AG08396 (cell line): ENCODE measurements at places on chromosomes 11 and 22.

GRCh38 chr11:75219869-75220268, 20.7 kb upstream of the TPBGL start:
- no peak for DNase-seq

GRCh38 chr11:3946455-3947017, 91.1 kb downstream of the STIM1 start:
- no peak for DNase-seq

- peak; percentile 82 for DNase-seq
These were observed 428 bp downstream of the SCN3B start for GRCh38 chr11:123653827-123654565.

GRCh38 chr11:76596652-76597051, 73.9 kb downstream of the LRRC32 start:
- DNase-seq = no peak

DNA sequence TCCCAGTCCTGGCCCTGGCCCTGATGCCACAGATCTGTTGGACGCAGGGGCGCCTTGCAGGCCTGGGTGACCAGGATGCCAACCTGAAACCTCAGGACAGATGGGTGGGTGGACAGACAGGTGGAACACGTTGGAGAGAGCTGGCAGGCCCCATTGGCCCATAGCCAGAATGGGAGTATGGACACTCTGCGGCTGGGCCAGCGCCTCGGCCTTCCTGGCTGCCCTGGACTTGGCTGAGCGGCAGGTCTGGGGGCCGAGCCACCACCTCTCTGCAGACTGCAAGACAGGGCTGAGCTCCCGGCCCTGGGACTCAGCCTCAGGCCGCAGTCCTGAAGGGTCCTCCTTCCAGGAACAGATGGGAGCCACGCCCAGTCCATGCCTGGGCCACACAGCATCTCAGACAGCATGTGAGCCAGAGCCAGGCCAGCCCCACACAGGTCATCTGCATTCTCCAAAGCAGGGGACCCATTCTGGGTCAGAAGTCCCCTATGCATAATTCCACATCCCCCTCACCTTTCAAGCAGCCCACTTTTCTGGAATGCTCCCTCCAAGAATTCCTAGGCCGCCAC, 14.1 kb downstream of the WNT7B start:
- no peak for DNase-seq

GRCh38 chr11:45379162-45379863, 93.2 kb upstream of the SYT13 start:
- no peak for DNase-seq

GRCh38 chr11:39462506-39462905, 1996.9 kb downstream of the LRRC4C start:
- no peak for DNase-seq

GRCh38 chr22:26461188-26461810, 22.3 kb downstream of the HPS4 start:
- DNase-seq = peak; percentile 79

DNA sequence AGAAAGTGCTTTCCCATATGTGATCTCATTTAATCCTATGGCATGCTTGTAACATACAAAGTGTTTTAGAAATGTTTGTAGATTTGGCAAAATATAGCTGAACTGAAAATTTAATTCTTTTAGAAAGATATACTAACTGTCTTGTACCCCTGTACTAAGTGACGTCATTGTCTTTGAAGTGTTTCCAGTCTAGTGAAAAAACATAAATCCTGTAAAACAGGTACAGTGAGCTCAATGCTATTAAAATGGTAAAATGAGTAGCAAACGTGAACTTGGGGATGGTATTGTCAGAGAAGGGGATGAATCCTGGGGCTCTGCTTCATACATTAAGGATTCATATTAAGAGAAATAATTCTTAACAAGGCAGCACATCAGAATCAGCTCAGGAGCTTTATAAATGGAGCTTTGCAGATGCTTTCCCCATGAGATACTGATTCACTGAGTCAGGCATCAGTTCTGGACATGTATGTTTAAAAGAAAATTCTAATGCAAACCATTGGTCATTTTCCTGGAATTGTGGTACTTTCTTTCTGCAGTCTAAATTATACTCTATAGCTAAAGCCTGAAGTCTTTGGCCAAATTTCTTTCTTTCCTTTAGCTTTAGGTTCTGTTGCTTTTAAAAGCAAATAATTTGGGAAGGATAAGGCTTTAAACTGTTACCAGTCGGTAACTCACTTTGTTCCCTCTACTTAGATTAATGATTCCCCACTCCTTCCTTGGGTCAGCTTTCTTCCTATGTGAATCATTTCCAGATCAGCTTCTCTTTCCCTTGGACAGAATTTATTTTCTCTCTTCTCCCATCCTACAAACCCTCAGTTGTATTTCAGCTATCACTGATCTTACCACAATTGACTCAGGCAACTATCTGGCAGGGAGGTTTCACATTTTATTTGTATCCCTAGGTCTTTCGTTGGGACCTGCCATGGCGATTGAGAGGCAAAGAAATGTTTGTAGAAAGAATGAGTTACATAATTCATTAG, 57.5 kb upstream of the DDI1 start:
- DNase-seq = no peak

- DNase-seq = no peak
These were observed 43.0 kb upstream of the TOP3B start for GRCh38 chr22:22025320-22026156.

DNA sequence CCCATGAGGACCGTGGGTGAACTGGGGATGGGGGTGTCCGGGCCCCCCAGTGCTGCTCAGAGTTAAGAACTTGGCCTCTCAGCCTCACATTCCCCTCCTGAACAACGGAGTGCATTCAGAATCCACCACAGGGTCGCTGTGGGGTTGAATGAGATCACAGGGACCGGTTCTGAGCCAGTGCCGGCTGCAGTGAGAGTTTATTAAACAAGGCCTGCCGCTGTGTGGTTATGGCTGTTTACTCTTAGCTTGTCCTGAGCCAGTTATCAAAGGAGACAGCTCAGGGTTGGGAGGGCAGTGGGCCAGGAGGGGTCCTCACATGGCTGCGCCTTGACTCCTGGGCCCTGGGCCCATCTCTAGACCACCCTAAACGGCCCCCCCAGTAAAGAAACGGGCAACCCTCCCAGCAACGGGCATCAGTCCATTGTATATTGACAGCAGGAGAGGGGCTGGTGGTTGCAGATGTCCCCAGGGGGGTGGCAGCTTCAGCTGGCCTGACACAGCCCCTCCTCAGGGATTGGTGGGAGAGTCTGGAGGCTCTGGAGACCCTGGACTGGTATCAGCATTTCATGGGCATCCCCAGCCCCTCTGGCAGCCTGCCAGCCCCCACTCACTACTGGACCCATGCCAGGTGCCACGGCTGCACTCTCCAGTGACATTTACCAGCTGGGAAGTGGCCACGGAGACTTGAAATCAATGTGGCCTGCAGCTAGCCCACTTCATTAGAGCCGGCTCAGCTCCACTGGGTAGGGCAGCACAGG, 15.1 kb upstream of the CABP7 start:
- DNase-seq = peak; percentile 84

DNA sequence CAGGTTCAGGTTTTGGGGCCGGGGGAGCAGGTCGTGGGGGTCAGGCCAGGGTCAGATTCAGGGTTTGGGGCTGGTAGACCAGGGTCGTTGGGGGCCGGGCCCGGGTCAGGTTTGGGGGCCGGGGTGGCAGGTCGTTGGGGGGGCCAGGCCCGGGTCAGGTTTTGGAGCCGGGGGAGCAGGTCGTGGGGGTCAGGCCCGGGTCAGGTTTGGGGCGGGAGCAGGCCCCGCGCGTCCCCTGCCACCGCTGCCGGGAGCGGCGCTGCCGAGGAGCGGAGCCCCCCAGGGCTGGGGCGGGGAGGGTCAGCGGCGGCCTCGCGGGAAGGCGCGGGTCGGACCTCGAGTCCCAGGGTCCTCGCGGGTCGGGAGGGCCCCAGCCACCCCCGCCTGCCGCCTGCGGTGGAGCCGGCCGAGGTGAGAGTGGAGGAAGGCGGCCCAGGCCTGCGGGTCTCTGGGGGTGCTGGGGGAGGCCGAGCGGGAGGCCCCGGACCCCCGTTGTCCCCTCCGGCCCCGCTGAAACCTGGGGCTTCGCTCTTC, 535 bp downstream of the TRABD start:
- no peak for DNase-seq

DNA sequence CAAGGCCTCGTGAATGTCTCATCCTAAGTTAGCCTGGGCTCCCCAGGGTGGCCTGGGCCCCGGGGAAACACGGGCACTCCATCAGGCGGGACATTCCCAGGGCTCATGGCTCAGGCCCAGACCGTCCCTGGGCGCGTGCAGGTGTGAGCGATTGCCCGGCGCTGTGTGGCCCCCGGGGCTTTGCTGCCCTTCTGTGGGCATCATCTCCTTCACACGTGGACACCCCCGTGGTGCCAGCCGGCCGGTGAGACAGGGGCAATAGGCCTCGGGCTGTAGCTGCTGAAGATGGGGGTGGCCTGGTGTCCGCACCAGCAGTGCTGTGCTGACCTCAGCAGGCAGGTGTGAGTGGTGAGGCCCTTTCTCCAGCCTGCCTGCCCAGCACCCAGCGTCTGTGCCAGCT, 4.6 kb upstream of the SELENOO start:
- DNase-seq = no peak

DNA sequence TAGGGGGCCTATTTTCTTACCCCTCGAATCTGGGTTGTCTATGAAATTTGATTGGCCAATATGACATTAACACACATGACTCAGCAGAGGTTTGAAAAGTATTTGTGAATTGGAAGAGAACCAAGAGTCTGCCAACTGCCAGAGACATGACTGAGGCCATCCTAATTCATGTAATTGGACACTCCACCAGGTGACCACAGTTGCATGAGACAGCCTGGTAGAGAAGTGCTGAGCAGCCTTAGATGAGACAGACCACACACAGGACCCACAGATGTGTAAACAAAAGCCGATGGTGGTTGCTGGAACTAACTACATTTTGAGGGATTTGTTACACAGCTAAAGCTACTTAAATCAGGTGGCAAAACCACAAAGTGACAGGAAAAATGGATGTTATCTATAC, 855 bp upstream of the MS4A5 start:
- no peak for DNase-seq

GRCh38 chr22:39298241-39298987, 21.0 kb downstream of the RPL3 start:
- no peak for DNase-seq

GRCh38 chr11:6618117-6619003, 862 bp downstream of the TPP1 start:
- peak; percentile 85 for DNase-seq

DNA sequence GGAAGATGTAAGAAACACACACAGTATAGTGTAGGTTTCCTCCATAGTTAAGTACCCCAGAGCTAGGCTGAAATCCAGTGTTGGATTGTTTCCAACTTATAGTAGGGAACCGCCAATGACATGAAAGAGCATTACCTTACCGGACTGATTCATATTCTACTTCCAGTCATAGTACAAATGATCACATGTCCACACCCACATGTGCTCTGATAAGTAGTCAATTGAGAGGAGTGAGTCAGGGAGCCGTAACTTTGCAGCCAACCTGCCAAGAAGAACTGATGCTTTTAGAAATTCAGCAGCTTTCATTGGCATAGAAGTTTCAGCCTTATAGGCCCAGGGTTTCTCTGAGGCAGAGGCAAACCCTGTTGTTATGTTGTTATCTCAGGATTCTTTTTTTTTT, 240.6 kb downstream of the ETS1 start:
- no peak for DNase-seq

GRCh38 chr11:102012946-102013345, 34.3 kb upstream of the CFAP300 start:
- no peak for DNase-seq

GRCh38 chr11:62858201-62858600, 18.8 kb upstream of the WDR74 start:
- DNase-seq = no peak

- DNase-seq = no peak
These were observed 9.0 kb downstream of the INCENP start for GRCh38 chr11:62132689-62133293.

DNA sequence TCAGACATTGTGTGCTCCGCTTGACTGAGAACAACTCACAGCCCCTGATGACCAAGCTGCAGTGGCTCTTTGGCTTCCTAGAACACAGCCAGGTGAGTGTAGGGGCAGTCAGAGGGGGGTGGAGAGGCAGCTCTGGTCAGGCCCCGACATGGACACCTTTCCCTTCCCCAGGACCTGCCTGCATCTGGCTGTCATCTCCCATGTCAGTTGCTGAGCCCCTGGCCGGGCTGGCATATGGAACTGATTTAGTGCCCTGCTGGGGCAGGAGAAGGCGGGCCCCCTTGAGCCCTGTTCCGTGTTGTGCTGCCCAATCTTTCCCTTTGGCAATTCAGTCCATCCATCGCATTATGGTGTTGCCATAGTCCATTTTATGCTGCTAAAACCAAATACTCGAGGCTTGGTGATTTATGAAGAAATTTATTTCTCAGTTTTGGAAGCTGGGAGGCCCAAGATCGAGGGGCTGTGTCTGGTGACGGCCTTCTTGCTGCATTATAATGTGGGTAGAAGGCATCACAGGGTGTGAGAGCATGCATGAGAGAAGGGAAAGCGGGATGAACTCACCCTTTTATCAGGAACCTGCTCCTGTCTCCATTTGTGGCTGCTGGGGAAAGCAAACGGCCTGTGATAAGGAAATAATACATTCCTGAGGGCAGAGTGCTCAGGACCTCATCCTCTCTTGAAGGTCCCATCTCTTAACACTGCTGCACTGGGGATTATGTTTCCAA, 19.0 kb downstream of the USP35 start:
- no peak for DNase-seq

- DNase-seq = no peak
These were observed 263.0 kb upstream of the CADM1 start for GRCh38 chr11:115767047-115767802.

DNA sequence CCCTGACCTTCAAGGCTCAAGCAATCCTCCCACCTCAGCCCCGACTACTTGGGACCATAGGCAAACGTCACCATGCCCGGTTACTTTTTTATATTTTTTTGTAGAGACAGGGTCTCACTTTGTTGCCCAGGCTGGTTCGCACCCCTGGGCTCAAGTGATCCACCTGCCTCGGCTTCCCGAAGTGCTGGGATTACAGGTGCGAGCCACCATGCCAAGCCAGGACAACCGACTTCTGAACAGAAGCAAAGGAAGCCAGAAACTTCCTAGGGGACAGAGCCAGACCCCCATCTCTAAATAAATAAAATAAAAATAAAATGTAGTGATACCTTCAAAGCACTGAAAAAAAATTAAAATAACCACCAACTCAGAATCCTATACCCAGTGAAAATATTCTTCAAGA, 26.4 kb downstream of the C11orf58 start:
- no peak for DNase-seq

DNA sequence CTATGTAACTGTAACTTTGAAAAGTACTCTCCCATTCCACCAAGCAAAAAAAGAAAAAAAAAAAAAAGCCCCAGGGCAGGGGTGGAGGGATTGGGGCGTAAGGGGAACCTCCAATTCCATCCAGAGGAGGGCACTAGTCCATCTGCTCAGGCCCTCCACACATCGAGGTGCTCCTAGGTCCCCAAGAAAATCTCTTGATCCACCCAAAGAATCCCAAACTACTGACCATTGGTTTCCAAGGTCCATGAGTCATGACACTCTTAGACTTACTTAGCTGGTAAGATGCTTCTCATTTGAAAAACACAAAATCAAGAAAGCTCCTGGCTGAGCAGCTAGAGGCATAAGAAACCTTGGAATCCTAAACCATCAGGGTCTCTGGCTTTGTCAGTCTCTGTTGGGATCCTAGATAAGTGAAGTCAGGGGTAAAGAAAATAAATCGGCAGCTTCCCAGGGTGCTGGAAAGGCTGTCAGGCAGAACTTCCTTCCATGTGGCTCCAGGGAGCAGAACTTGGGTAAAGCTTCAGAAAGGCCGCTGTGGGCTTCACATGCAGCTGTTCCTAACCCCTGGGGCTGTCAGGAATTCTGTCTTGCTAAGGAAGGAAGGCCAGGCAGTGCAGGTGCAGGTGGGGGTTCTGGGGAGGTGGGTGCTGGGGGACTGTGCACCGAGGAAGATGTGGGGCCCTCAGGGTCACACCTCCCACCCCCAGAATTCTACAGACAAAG, 49.4 kb upstream of the ADA2 start:
- no peak for DNase-seq

- DNase-seq = no peak
These were observed 129.3 kb downstream of the BUD13 start for GRCh38 chr11:116643521-116643920.
